ENCODE measurements at places on chromosomes 3 and 15.

GRCh38 chr3:33426068-33426467 lies 14.1 kb downstream of the UBP1 start:
- no peak for DNase-seq

DNA sequence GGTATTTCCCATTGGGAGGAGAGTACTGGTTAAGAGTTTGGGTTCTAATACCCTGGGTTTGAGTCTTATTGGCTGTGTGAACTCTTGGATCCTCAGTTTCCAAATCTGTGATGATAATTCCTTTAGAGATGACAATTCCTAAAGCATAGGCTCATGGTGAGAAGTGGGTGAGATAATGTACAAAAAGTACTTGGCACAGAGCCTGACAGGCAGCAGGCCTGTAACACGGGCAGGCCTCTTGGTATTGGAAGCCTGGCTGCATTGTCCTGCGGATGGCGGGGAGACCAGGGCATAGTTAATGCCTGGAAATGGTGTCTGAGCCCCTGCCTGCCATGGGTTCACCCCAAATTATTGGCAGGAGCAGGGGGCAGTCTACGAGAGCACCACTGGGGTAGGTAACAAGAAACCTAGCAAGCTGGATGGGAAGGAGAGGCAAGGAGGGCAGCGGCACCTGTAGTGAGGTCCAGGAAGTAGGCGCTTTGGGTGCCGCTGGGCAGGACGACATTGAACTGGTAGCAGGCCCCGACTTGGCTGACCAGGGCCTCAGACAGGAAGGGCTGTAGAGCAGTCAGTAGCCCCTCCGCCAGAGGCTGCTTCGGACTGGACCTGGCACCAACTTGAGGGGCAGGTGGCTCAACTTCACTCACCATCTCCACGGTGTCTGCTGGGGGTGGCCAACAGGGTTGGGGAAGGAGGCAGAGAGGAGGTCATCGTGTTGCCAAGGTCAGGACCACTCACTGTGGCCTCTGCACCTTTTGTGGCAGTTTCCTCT lies 7.7 kb downstream of the STOML1 start:
- no peak for DNase-seq

GRCh38 chr3:132380920-132381319 lies 36.4 kb upstream of the DNAJC13 start:
- DNase-seq, result no peak

GRCh38 chr3:182212479-182213076 lies 500.9 kb downstream of the SOX2 start:
- no peak for DNase-seq

GRCh38 chr3:55183201-55183600 lies 255.3 kb upstream of the LRTM1 start:
- no peak for DNase-seq

DNA sequence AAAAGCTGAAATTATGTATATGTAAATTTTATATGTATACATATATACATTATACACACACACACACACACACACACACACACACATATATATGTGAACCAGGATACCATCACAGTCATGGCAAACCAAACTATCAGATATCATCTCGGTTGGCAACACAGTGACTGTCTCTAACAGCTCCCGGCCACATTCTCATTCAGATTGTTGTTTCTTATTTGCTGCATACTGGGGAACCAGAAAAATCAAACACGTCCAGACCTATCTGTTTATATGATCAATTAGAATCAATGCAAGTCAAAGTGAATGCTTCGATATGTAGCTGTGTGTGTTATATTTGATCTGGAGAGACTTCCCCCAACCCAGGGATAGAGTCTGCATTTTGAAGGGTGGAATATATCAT lies 61.1 kb downstream of the TIPARP start:
- DNase-seq, result no peak

DNA sequence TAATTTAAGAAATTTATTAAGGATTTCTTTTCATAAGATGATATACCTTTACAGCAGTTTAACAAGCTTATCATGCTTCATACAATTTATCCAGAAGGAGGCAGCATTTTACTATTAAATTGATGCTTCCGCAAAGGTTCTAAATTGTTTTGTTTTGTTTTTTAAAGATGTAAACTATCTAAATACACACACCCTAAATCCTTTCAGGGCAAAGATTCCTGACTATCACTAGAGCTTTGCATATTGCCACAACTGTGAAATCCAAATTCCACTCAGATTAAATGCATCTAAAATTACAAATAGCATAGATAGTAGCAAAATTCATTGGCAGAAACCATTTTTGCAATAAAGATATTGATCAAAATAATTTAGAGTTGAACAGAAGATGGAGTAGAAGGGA lies 44.5 kb upstream of the CCNL1 start:
- peak; percentile 29 for DNase-seq
